ENCODE measurements at places on chromosomes 7 and 10.

GRCh38 chr10:82150123-82150900 is 275.3 kb downstream of the NRG3 start:
- no peak for DNase-seq

DNA sequence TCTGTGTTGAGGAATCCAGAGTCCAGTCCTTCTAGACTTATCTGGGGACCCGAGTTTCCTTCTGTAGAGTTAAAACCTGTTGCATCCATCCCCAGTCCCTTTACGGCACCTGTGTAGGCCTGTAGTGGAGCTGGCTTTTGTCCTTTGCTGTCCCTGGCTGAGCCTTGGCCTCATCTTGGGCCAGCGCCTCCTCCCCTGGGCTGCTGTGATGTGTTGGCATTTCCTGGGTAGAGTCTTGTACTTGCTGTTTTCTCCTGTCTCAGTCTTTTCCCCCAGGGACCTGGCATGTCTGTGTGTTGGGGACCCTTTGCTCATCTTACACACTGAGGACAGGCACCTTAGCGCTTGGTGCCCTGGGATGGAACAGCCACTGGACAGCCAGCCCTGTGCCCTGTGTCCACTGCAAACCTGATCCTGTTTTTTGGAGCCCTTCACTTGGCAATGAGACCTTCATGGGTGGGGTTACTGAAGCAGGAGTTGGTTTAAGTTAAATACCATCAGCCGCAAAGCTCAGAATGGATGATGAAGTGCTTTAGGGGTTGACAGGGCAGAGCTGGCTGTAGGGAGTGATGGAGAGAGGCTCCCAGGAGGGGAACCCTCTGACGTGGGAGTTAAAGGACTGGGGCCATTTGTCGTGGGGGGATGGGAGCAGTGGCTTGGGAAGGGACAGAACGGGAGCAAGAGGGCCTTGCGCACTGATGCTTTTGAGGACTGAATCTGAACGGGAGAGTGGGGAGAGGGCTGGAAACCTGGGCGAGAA is 50.9 kb downstream of the CUX1 start:
- no peak for DNase-seq

DNA sequence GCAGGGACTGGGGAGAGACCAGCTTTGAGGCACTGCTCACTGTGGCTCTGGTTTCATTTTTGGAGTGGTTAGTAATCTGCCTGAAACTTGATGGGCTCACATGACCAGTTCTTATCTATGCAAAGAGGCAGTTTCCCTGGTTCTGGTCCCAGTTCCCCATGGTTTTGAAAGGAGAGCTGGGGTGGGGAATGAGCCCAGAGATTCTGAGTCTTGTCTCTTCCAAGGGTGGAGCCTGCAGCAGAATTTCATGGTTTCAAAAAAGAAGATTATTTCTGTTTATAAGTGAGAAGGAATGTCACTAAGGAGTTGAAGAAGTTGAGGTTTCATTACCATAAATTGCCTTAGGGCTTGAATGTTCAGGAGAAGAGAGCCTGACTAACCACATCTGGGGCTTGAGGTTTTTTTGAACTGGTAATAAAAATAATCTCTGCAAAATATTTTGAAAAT is 190.2 kb upstream of the HABP2 start:
- DNase-seq, result no peak

DNA sequence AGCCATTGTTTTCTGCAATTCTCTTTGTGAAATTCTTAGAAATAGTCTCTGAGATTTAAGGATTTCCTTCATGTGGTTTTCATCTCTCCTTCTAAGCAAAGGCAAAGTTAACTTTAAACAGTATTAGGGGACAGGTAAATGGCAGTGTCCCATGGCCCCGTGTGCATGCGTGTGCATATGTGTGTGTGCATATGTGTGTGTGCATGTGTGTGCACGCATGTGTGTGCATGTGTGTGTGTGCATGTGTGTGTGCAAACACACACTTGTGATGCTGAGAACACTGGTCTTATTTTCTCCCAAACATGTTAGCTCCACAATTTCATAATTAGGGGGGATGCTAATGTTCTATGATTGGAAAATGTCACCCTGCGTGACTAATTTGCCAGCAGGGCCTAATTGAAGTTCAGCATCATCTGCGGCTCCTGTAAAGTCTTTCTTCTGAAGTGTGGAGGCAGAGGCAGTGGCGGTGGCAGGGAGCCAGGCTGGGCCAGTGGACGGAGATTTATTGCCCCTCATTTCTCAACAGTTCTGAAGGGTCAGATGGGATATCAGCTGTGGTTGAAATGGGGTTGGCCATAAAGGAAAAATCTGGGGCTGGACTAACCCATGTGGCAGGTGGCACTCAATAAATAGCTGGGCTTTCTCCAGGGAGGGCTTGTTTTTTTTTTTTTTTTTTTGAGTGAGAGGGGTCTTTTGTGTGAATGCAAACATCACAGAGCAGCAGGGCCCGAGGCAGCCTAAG is 289.3 kb upstream of the PODXL start:
- DNase-seq, result no peak

DNA sequence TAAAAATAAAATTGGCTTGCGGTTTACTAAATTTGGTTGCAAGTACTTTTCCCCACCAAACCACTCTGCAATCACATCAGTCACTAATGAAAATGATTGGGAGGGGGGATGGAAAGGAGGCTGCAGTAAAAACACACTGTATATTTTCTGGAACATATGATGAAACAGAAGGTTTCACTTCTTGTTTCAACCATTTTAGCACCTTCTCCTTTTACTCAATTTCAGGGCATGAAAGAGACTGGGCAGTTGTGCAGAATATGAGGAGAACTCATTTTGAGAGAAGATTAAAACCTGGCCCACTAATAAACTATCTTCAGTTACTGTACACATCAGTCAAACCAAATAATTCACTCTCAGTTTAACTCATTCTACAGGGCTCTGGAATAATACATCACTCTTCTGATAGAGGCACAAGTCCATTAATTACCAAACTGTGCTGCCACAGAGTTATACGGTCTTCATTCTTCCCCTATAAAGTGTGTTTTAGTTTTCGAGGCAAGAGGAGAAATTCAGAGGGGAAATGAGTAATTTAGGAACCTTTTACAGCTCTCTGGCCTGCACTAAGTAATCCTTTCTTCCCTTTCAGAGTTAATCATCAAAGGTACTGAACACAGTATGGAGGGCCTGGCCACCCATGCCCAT is 25.5 kb downstream of the JAZF1 start:
- DNase-seq, result no peak

GRCh38 chr10:69160809-69161241 is 19.2 kb upstream of the SUPV3L1 start:
- no peak for DNase-seq

DNA sequence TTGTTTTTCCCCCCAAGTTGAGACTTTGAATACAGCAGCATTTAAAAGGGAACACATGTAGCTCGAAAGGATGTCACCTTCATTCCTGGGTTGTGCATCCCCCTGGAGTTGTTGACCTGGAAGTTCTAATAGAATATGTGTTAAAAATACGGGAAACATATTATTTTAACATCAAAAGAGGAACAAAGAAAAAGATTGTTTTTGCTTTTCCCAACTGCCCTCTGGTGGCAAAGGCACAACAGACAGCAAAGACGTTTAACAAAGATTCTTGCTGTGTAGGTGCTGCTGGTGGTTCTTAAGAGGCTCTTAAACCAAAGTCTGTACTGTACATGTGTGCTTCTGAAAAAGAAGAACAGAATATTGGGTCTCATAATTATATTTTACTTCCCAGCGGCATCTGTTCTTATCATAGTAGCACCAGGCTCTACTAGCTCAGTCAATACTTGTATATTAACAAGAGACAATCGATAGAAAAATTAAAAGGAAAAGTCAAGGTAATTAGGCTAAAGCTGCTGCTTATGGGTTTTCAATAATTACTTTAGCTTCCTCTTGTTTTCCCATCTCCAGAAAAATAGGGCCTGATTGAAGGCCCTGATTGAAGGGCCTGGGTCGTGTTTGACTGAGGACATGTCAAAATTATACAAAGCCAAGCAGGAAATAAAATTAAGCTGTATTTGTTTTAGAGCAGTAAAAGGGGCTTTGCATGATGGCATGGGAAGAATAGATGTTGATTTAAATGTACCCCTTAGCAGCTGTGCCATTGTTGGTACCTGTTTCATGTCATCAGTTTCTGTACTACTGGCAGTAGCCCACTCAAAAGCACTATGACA is 384.2 kb upstream of the LRGUK start:
- DNase-seq, result no peak

GRCh38 chr7:131124867-131125266 is 202.8 kb upstream of the MKLN1 start:
- DNase-seq, result no peak

DNA sequence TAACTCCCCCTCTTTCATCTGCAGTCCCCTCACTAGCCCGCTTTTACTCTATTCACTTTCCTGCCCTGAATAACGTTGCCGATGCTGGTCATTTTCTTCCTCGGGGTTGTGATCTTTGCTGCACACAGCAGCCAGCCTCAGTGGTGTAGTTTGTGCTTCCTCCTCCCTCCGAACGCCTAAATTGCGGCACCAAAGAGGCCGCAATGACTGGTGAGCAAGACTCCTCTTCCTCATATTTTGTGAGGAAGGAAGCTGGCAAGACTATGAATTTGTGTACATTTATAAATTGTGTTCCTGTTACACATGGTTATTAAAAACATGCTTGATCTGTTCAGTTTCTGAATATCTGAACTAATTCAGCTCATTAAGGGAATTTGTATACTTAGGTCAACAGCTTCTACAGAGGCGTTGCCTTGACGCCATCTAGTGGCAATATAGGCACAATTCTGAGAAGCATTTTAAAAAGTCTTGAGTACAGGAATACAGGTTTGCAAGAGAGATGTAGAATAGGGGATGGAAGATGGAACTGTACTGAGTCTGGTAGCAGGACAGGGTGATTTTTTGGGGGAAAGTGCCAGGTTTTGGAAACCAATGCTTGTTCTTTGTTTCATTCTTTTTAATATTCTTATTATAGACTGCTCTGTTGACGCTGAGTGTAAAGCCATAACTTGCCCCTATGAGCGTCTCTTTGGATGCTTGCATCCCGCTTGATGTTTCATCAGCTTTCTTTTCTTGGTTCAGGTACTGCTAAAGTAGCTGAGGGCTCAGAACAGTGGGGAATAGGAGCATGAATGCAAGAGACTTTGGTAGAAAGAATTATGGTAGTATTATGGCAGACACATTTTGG is 4.1 kb upstream of the TAS2R5 start:
- DNase-seq, result no peak

GRCh38 chr7:121272676-121273075 is 56.1 kb upstream of the WNT16 start:
- DNase-seq, result no peak

DNA sequence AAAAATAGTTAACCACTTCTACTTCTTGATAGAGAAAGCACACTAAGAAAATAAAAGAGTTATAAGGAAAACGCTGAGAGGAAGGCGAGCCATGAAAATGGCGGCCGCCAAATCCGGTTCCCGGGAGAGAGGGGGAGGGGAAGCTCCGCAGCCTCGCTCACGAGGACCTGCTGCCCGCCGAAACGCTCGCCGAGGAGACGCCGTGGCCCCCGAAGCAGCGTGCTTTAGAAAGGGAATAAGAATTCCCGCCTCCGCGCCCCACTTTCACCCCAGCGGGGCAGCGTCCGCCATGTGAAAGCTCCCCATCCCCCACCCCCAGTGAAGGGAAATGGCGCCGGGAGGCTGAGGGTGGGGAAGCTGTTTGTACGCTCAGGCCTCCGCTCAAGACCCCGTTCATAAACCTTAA is 505 bp downstream of the HNRNPA2B1 start:
- peak; percentile 72 for DNase-seq

All from activated T-cell treated with anti-CD3 and anti-CD28 coated beads for 4 hours (primary cell).